ENCODE measurements at places on chromosomes 16 and 17. TPM values are rescaled to one million over a fixed set of nuclear protein-coding genes. Genes with fewer than 3 reads are reported as not detected.

DNA sequence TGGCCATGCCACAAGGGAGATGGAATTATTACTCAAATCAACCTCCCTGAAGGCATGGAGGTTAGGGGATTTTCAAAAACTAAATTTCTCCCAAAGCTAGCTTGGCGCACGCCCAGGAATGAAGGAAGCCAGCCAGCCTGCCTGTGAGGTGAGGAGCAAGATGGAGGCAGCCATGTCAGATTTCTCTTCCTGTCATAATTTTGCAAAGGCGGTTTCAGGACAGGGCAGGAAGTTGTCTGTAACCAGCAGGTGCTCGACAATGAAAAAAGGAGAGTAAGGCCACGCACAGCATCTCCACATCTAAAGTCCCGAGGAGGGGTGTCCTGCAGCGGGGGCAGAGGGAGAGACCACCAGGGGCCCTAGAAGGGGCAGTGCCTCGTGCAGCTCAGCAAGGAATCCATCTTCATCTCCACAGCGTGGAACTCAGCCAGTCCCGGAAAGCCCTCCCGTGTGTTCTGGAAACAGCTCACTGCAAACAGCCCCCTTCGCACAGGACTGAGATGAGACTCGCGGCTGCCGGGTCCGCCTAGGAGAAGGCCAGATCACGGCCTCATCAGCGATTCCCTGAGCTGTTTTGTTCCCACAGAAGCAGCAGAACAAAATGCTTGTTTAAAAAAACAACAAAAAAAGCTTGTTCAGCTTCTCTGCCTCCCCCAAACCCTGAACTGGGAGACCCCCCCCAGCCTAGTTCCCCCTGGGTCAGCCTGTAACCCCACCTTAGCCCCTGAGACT lies 47.8 kb downstream of the SLC7A5 start:
- no peak for DNase-seq

DNA sequence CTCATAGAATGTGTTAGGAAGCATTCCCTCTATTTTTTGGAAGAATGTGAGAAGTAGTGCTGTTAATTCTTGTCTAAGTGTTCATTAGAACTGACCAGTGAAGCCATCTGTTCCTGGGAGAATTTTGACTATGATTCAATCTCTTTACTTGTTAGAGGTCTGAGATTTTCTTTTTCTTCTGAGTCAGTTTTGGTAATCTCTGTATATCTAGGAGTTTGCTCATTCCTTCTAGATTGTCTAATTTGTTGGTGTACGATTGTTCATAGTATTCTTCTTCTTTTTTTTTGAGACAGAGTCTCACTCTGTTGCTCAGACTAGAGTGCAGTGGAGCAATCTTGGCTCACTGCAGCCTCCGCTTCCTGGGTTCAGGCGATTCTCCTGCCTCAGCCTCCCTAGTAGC lies 20.4 kb downstream of the NFATC3 start:
- no peak for DNase-seq

DNA sequence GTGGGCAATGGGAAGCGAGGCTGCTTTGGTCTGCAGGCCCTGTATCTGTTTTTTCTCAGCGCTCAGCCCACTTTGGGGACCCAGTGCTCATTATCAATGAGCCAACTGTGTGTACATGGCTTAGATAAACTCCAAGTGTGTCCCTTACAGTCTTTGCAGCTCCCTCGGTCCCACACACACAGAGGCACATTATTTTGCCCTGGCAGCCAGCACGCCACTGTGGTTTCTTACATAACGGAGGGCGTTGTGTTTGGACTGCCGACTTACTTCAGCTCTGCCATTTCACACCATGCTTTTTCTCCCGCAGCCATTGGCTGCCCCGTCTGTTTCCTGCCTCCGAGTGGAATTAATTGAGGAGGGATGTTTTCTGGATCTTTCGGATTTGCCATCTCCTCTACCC lies 56.5 kb upstream of the CLEC18A start:
- DNase-seq: no peak

DNA sequence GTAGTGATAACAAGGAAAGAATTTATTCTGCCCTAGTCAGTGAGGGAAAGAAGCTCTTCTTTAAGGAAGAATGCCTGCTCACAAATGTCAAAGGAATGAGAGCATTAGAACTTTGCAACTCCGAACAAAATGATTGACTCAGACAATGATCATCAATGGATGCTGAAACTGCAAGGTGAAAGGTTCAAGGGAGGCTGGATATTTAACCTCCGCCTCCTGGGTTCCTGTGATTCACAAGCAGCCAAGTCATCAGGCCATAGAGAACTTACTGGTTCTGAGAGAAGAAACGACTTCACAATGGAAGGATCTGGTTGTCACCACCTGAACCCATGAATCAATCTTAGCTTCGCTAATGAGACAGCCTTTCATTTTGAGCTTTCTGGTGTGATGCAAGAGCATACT lies 16.0 kb upstream of the SCNN1B start:
- DNase-seq: no peak

KRTAP4-6 gene
- not detected for polyA plus RNA-seq

Data from left renal cortex interstitium (tissue), 4 donors.